ENCODE measurements at places on chromosomes 3 and 15.

DNA sequence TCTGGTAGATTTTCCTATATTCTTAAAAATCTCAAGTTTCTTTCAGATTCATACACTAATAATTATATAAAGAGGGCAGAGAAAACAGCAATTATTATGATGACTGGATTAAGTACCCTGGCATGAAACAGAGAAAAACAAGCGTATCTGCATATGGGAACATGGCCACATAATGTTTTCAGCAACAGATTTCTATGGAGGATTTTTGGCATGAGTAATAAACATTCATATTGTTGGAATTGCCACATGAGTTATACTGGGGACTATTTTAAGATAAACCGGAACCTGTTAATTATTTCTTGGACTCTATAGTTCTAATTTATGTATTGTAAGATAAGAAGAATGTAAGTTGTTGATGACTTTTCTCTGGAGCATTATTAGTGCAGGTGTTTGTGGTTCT lies 112.7 kb downstream of the OXSM start:
- DNase-seq, result no peak

DNA sequence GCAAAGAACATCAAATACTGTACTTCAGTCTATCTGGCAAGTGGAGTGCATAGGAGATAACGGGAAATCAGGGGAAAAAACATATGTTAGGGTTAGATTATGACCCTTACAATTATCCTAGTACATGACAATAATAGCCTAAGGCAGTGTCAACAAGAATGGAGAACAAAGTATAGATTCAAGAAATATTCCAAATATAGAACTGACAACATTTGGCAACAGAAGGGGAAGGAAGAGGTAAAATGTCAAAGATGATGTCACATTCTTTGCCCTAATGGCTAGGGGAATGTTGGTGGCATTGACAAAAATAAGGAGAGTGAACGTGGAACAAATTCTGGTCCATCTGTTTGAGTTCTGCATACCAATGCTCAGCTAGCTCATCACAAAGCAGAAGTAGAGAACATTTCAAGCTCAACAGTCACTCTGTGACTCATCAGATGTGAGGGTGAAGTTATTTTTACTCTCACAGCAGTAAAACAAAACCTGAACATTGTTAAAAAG lies 15.5 kb upstream of the ATP8B4 start:
- DNase-seq, result no peak

DNA sequence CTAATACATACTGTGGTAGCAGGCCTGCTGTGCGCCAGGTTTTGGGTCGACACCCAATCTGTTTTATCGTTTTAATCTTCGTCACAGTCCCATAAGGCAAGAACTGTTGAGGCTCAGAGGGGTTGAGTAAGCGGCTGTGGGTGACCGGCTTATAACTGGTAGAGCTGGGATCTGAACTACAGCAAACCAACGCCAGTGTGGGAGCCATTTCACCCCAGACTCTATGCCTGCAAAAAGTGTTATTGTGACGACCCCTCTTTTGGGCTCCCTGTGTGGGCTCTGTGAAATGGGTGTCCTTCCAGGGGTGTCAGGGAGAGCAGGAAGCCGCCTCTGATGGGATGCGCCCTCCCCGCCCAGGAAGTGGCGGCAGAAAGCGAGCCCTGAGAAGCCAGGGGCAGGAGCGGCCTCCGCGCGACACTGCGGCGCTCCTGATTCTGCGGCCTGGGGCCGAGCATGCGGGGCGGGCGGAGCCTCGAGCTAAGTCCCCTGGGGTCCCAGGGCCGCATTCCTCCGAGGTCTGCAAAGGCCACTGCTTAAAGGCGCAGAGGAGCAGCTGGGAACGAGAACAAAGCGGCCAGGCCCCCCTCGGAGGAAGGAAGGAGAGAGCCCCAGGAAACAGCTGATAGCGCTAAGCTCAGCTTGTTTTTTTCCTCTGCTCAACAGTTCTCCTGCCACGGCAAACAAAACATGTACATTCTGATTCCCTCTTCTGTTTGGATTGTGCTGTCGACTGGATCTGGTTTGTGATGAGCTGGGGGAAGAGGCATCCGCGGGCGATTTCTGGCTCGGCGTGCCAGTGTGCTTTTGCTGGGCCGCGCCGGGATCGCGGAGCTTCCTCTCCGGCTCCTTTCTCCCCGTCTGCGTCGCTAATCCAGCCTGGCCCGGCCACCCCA lies 33.9 kb downstream of the GRK7 start:
- peak; percentile 53 for DNase-seq

DNA sequence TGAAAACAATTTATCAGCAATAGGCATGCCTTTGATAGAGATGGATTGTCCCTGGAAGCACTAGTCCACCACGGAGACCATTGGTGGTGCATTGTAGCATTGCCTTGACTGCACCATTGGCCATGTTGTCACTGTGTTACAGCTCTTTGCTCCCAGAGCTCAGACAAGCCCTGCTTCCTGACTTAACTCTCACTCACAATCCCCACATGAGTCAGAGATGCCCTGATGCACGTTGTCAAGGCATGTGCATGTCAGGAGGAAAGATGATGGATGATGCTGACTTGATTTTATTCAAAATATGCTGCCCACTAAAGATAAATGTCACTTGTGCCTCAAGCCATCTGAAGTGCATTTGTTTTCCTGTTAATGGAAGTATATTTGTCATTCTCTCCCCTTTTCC lies 266.1 kb downstream of the ARRDC4 start:
- no peak for DNase-seq

DNA sequence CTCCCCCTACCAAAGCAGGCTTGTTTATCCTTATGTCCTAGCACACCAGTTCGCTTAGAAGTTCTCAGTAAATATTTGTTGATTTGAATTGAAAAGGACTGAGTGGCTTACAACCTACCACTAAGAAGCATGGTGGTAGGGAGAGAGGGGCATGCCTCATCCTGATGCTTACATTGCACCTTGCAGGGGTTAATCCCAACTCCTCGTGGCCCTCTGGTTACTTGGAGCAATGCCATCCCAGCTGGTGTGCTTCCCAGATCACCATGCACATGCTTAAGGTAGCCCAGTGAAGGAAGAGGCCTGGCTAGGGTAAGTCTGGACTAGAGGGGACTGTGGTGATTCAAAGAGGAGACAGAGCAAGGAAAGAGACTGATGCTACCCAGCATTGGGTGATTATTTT lies 253.3 kb downstream of the CLSTN2 start:
- no peak for DNase-seq

DNA sequence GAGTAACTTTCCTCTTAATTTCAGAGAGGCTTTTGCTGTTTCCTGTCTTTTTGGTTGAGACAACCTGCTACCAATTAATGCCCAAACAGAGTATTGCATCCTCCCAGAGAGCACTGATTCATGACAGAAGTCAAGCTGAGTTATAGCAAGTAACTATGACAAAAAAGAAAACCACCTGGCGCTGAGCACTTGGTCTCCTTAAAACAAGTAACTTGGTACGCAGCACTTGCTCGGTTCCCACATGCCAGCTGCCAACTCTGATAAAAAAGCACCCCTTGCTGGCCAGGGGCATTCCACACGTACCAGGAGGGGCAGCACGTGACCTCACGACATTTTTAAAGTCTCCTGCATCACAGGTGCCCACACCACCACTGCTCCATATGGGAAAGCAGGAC lies 13.5 kb upstream of the MYO5C start:
- no peak for DNase-seq

DNA sequence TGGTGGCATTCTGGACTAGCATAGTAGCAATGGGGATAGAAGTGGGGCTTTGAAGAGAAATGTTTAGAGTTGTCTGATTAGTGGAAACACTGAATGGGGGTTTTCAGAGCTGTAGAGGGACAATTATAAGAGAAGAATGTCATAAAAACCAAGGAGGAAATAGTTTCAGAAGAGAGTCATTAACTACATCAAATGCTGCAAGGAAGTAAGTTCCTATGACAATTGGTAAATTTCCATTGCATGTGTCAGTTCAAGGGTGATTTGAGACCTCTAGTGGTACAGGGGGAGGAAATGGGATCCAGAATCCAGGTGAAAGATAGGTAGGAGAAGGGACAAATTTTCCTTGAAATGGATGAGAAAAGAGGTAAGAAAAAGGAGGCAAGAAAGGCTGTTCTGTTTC lies 68.3 kb upstream of the TBC1D5 start:
- no peak for DNase-seq

DNA sequence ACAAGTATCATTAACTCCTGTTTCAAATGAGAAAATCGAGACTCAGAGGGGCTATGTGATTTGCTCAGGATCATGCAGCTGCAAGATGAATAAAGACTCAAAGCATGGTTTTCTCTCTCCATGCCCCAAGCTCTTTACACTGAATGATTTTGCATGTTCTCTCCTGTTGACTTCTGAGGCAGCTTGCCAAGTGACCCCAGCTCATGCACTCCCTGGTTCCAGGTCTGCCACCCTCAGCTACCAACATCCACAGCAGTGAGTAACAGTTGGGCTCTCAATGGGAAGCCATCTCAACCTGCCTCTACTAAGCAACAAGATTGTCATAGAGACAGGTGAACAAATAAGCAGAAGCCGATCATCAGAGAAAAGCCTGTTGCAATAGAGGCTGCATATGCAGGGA lies 116.9 kb upstream of the GADL1 start:
- no peak for DNase-seq

DNA sequence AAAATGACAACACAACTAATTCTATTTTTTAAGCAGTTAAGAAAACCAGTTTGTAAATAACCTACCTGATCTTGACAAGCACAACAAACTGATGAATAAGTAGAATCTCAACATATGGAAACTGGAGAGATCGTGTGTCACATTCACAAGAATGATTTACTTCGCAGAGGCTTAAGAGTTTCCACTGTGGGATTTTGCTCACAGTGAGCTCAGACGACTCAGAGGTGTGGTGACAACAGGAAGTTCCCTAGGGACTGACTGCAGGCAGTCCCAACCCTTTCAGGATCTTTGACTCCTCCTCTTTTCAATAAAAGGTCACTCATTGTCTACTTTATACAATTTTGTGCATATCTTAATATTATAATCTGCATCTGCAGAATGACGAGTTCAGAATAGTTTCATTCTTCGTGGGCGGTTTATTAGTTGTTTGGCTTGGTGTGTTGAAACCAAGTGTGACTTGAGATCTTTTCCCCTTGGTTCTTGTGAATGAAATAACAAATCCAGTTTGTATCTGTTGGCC lies at the start of gene LIPH:
Gene LIPH, minus strand, starts transcription at position 231 of the 520 bp plus-strand sequence. Its CDS starts 117 bp downstream, at position 114.
- peak; percentile 65 for DNase-seq

DNA sequence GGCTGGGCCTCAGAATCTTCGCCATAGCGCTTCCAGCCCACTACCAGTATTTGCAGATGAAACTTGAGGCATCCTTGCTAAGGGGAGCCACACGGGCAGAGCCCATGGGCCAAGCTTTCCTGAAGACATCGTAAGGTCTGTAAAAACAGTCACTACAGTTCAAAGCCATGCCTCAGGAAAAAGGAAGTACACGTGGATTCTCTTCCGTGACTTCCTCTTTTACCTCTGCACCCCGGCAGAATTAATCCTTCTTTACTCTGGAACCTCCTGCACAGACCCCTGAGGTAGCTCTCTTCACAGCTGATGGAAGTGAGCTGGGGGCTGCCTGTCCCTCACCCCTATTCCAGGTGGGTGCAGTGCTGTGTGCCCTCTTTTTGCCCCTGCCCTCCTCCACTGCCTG lies 129.2 kb downstream of the CHDH start:
- no peak for DNase-seq

DNA sequence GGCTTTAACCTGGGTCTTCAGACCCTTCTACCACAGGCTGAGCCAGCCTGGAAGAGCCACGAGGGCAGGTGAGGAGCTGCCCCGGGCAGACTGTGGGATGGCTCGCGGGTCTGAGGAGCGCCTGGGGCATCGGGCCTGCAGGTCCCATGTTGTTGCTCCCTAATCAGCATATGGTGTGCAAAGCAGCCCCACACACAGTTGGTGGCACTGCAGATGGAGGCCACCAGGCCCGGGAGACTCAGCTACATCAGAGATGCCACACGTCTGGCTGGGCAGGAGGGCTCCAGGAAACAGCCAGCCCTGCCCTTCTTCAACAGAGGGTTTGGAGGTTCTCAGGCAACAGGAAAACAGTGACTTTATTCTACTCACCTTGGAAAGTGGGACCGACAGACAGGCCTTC lies 63.9 kb downstream of the XXYLT1 start:
- DNase-seq, result no peak

DNA sequence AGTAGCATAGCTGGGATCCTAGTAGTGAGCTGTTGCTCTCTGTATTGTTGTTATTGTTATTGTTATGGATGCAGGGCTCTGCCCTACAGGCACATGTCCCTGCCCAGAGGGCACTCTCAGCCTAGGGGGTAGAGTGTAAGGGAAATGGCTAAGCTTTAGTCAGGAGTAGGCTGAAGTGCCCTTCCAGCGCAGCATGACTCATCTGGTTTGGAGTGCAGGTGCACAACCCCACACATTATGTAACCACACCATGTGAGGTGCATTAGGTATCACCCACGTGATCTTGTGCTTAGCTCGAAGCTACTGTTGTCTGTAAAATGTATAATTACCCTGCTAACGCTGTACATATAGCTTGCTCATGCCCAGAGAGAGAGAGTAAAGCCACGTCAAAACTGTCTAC lies 48.3 kb upstream of the TIPARP start:
- DNase-seq, result peak; percentile 65

GRCh38 chr15:77852241-77853007 lies 219.7 kb upstream of the LINGO1 start:
- no peak for DNase-seq

DNA sequence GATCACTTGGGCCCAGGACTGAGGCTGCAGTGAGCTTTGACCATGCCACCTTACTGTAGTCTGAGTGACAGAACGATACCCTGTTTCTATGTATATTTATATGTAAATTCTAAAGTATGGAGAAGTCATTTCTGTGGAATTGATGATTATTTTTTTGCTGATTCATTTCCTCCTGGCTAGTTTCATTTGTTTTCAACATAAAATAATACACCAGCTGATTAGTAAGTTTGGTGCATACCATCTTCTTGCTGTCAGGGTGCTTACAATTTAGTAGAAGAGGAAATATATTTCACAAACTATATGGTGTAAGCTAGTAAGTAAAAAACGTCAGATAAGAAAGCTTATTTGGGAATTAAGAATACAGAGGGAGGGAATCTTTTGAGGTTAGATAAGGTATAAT lies 36.0 kb downstream of the SLC25A26 start:
- no peak for DNase-seq

- no peak for DNase-seq
Observed at GRCh38 chr15:59764775-59765174, 75.7 kb upstream of the BNIP2 start.

GRCh38 chr15:75346796-75347221 lies at the start of gene NEIL1:
Gene NEIL1, plus strand, starts transcription at chr15:75347039. Its CDS starts 1,867 bp downstream, at chr15:75348906.
- DNase-seq, result peak; percentile 28

DNA sequence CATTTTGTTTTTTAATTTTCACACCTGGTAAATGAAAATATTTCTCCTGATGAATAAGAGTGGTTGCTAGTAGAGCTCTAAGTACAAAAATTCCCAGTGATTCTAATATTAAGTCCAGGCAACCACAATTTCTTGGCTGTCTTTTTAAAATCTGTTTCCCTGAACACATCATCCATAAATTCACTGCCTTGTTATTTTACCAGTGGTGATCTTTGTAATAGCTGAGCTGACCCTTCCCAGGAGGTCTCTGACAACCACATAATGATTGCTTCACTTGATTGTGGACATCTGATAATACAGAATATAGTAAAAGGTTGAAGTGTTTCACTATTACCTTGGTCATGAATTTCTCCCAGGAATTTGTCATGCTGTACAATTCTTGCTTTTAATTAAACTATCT lies 13.9 kb upstream of the TOP2B start:
- no peak for DNase-seq

Data from hepatocyte (in vitro differentiated cells).